Smooth muscle cell of trachea (primary cell): ENCODE measurements at places on chromosomes 7 and 10. TPM values are rescaled to one million over a fixed set of nuclear protein-coding genes. Genes with fewer than 3 reads are reported as not detected.

Gene C10orf53
- total RNA-seq = not detected in 2 replicates

Gene ARHGEF35
- 2.3 and 2.8 TPM in 2 replicates for total RNA-seq

Gene ATP5MK
- total RNA-seq = 91.6 and 235 TPM in 2 replicates

Gene C10orf105
- total RNA-seq = under 0.01 TPM in 1 of 2 replicates, not detected in the other

Gene CAMK2B
- total RNA-seq = 0.15 and 0.33 TPM in 2 replicates

Gene PLPP4
- 0.99 and 1.2 TPM in 2 replicates for total RNA-seq

Gene HOXA4
- total RNA-seq = 0.58 and 0.66 TPM in 2 replicates

Gene ZNF775
- 5.1 and 10.6 TPM in 2 replicates for total RNA-seq

Gene SH2B2
- 1.5 and 3.3 TPM in 2 replicates for total RNA-seq

Gene MYH16
- total RNA-seq = not detected in 2 replicates

Gene PDIA4
- 315 and 354 TPM in 2 replicates for total RNA-seq

Gene PTPRN2
- 0.29 and 0.50 TPM in 2 replicates for total RNA-seq

Gene AUTS2
- 3.5 and 5.1 TPM in 2 replicates for total RNA-seq

Gene GPR141
- total RNA-seq = not detected in 2 replicates

Gene ENKUR
- total RNA-seq = under 0.01 TPM in 1 of 2 replicates, not detected in the other

Gene FAM180A
- 68.3 and 80.0 TPM in 2 replicates for total RNA-seq

Gene MRPL43
- total RNA-seq = 64.7 and 71.1 TPM in 2 replicates

Gene TLL2
- total RNA-seq = under 0.01 and 0.17 TPM in 2 replicates

Gene NXPH1
- not detected in 2 replicates for total RNA-seq

Gene IFIT2
- 8.7 and 15.7 TPM in 2 replicates for total RNA-seq

Gene PSD
- total RNA-seq = 0.73 and 20.2 TPM in 2 replicates

Gene MUC12
- 0.50 and 0.87 TPM in 2 replicates for total RNA-seq

Gene STOX1
- 0.17 TPM in 1 of 2 replicates, not detected in the other for total RNA-seq

Gene ZNF239
- total RNA-seq = 5.5 TPM in 2 replicates

Gene CFAP58
- 0.58 and 0.83 TPM in 2 replicates for total RNA-seq

Gene WIPF3
- under 0.01 and 0.15 TPM in 2 replicates for total RNA-seq

Gene CNPY1
- not detected in 2 replicates for total RNA-seq

Gene TMEM236
- under 0.01 TPM in 2 replicates for total RNA-seq

Gene GPNMB
- total RNA-seq = 288 and 440 TPM in 2 replicates

Gene TMEM176A
- total RNA-seq = 0.33 TPM in 1 of 2 replicates, not detected in the other

Gene KCNH2
- 0.33 TPM in 1 of 2 replicates, not detected in the other for total RNA-seq

Gene ZNRF2
- total RNA-seq = 6.5 and 8.3 TPM in 2 replicates

Gene APBB1IP
- 5.4 and 6.3 TPM in 2 replicates for total RNA-seq

Gene CYP3A4
- not detected in 2 replicates for total RNA-seq

Gene EXOSC1
- total RNA-seq = 40.2 and 41.9 TPM in 2 replicates

Gene TFPI2
- 6.6 and 14.5 TPM in 2 replicates for total RNA-seq

Gene SEMA4G
- 1.0 and 2.3 TPM in 2 replicates for total RNA-seq

Gene SPDYE5
- total RNA-seq = not detected in 2 replicates

Gene FEZF1
- total RNA-seq = not detected in 2 replicates

Gene TMEM213
- total RNA-seq = not detected in 2 replicates

Gene ING3
- total RNA-seq = 10.6 and 17.0 TPM in 2 replicates

Gene CHAT
- total RNA-seq = not detected in 2 replicates

Gene DGKI
- total RNA-seq = 1.7 and 4.0 TPM in 2 replicates

Gene CDH23
- total RNA-seq = 0.17 and 0.29 TPM in 2 replicates

Gene NMT2
- 36.4 and 36.7 TPM in 2 replicates for total RNA-seq

Gene PROSER2
- 2.0 and 5.8 TPM in 2 replicates for total RNA-seq

Gene CCT6A
- 111 and 186 TPM in 2 replicates for total RNA-seq

Gene ADCYAP1R1
- not detected in 2 replicates for total RNA-seq

Gene C10orf90
- 0.17 TPM in 1 of 2 replicates, not detected in the other for total RNA-seq

Gene PSAP
- 738 and 1,900 TPM in 2 replicates for total RNA-seq

Gene CYP2W1
- not detected in 2 replicates for total RNA-seq

Gene ELFN1
- total RNA-seq = 1.7 and 7.6 TPM in 2 replicates
